ENCODE measurements at places on chromosomes 5 and 9.

GRCh38 chr9:25724424-25724823, 46.2 kb upstream of the TUSC1 start:
- no peak for DNase-seq

DNA sequence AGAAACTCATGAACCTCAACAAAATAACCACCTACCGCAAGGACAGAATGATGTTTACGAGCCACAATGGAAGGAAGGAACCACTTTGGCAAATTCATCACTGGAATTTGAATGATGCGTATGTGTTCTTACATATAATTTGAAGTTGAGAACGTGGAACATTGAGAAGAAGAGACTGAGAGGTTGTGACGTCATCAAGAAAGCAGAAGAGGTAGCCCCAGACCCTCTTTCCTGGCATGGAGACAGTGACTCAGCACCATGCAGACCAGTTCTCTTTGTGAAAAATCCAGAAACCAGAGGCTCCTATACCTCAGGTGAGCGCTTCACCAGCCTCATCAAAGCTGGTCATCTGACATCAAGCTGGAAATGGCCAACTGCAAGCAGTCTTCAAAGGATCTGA, 124.5 kb downstream of the PDZD2 start:
- no peak for DNase-seq

DNA sequence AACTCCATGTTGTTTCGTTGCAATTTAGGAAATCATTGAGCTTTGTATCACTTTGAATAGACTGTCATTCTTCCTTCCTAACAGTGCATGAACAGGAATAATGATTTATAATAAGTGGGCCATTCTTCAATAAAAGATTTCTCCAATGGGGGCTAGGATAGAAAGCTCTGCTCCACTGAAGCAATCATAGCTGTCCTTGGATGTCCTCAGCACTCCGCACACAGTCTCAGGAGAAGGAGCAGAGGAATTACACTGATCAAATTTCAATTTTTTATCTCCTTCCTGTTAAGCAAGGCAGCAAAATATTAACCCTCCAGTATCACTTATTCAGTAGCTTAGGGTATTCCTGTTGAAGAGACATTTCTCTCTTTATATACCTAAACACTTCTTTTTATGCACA, 532.7 kb upstream of the ST8SIA4 start:
- no peak for DNase-seq

GRCh38 chr9:106956971-106957370, 94.0 kb downstream of the ZNF462 start:
- no peak for DNase-seq

DNA sequence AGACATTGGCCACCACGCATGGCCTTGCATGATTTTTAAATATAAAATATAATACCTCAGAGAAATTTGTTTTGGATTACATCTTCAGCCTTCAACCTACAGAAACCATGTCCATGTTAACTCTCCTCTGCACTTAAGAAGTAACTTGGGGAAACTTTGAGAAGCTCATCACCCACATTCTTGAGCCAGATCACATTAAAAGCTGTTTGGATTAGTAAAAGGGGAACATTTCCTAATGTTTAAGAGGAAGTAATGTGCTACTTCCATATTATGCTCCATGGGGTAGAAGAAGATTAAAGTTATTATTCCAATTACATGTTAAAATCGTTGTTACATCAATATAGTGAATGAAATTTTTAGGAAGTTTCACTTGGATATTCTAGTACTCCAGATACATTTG, 10.4 kb upstream of the CEP120 start:
- DNase-seq = no peak

- DNase-seq = no peak
Measured at GRCh38 chr9:77947651-77948050, 84.0 kb downstream of the GNAQ start.

DNA sequence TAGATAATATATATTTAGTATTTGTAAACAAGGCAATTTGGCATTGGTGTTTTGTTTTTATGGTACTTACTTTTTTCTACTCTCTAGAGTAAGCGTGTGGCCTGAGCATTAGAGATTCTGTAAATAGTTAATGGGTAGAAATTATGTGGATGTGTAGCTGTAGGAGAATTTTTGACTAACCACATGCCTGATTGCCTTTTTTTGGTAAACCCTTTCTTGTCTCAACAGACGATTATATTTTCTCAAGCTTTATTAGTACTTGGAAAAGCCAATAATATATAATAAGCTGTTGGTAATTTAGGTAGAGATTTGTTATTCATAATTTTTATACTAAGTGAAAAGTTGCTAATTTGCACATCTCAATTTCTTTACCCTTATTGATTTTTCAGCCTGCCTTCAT, 76.8 kb downstream of the FCHO2 start:
- DNase-seq = no peak

DNA sequence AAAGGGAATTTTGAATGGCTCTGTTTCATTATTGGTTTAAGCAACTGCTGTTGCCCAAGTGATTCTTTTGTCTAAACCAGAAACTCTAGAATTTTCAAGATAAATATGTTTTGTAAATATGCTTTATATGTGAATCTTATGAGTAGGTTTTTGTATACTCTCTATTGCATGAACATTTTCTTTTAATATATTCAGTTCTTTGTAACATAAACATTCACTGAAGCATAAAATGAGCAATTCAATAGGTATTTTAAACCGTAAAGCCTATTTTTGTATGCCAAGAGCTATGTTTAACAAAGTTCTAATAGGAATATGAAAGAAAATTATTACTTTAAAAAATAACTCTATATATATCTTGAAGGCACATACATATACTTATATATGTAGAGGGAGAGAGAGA, 293.1 kb downstream of the PSAT1 start:
- DNase-seq = no peak

GRCh38 chr9:93597871-93598646, 21.7 kb downstream of the PHF2 start:
- no peak for DNase-seq

GRCh38 chr5:132103969-132104391, 30.4 kb downstream of the CSF2 start:
- DNase-seq = no peak

GRCh38 chr9:11735391-11735790, 957.8 kb upstream of the TYRP1 start:
- no peak for DNase-seq

- DNase-seq = no peak
Measured at GRCh38 chr5:181063514-181063913, 23.4 kb downstream of the BTNL9 start.

- DNase-seq = no peak
Measured at GRCh38 chr9:113387560-113388230, 10.9 kb upstream of the HDHD3 start.
